ENCODE measurements at places on chromosomes 16 and 17.

DNA sequence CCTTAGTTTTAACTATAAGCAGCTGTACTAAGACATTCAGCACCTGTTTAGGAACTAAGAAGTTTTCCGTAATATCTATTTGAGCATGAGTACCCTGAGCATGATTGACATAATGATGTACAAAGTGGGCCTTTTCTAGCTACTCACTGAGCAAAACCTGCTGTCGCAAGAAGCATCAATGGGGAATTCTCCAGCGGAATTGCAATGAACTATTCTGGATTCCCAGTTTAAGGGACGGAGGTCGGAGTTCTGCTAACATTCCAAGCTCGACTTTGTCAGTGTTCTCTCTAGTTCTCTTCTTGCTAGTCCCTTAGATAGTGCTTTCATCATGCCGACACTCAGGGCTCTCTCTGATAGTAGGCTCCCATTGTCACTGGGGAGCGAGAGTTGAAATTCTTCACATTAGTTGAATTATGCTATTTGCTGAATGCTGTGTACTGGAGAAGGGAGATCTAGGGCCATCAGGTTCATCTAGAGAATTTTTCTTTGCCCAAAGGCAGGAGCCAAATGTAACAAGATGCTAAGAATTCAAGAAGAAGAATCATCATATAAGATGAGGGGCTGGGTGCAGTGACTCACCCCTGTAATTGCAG, 40.2 kb upstream of the MYH2 start:
- DNase-seq = no peak

DNA sequence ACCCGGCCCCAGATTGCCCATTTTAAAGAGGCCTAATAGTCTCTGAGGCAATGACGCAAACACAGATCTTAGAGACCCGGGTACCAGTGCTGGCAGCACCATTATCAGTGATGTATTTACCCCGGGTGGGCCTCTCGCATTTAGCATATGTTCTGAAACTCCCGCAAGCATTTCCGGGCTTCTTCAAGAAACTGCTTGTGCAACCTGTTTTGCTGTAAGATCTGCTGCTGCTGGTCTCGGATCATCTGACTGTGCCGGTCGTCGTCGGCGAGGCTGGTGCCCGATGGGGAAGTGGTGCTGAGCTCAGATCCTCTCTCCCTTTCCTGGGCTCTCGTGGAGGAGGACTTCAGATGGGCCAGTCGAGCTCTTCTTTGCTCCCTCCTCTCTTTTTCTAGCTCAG, 12.5 kb downstream of the CEP295NL start:
- no peak for DNase-seq

- DNase-seq = no peak
Observed at GRCh38 chr17:66724581-66725341, 110.2 kb upstream of the CACNG5 start.

DNA sequence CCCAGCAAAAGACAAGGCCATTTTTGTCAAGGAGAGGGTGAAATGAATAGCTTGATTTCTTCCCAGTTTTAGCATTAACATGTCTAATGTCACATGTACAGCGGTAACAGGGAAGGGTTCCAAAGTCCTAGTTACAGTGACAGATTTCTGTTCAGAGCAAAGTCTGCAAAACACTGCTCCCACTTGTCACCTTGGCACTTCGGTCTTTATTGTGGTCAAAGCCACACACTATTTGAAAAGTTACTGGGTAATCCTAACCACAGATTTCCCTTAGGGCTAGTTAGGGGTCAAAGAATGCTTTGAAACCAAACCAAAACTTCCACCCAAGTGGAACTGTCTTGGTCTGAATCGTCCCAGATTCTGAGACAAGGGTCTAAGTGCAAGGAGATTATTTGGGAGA, 455.6 kb downstream of the HS3ST3B1 start:
- DNase-seq = no peak

DNA sequence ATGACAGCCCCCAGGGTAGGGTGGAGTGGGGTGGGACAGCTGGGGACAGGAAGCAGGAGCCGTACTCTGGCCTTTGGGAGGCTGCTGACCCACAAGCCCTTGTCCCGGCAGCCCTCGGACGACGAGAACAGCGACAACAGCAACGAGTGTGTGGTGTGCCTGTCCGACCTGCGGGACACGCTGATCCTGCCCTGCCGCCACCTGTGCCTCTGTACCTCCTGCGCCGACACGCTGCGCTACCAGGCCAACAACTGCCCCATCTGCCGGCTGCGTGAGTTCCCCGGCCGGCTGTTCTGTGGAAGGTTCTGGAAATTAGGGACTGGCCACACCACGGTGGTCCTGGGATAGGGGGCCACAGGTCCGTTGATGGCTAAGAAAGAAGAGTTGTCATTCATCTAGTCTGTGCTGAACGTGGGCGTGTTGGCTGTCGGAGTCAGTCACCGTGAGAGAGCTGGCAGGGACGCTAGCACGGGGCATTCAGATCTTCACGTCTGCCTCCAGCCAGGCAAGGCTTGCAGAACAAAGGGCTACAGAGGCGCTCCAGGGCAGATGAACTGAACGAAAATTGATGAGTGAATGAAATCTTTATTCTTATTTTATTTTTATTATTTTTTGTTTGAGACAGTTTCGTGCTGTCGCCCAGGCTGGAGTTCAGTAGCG, 19.8 kb upstream of the NUDT16L1 start:
- no peak for DNase-seq

GRCh38 chr17:35291802-35292201, 48.9 kb downstream of the SLFN5 start:
- no peak for DNase-seq

- no peak for DNase-seq
Observed at GRCh38 chr16:65342231-65342866, 220.5 kb upstream of the CDH11 start.

DNA sequence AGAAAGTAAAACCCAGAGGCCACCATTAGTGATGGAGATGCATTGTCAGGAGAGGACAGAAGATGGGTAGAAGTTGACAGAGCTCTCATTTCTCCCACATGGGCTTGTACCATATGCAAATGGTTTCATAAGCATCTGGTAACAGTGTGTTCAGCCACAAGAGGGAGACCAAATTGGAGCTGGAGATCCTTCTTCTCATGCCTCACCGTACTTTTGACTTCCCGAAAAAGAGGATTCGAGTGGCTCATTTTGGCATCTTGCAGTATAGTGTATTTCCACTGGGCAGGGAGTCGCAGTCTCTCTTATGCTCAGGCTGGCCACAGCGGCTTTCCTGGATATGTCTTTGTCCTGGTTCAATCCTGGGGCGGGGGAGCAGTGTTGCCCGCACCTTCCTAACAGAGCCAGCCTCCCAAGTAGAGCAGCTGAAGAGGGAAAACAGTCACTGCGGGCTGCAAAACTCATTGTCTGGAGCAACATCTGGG, 23.8 kb downstream of the TBC1D3B start:
- DNase-seq = no peak

- DNase-seq = no peak
Observed at GRCh38 chr17:82105882-82106687, 8.0 kb upstream of the FASN start.

DNA sequence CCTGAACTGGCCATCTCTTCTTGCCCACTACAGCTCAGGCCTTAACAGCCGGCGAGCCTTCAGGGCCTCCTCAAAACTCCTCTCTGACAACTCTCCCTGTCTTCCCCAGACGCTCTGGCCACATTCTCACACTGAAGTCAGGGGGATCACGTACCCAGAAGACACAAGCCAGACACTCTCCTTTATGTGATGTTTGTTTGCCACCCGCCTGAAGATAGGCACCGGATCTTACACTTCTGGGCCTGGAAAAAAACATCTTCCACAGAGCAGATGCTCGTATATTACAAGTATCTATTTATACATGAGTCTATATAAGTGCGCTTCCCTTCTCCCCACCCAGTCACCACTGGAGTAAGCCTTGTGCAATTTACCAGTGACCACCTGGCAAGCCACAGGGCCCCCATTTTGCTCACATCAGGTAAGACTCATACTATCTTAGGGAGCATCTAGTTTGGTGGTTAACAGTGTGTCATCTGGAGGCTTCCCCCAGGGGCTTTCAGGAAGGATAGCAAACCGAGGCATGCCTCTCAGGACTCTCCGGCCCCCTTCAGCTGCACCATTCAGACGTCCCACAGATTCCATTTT, 349.4 kb downstream of the SOX9 start:
- no peak for DNase-seq

- no peak for DNase-seq
Observed at GRCh38 chr16:21281698-21282389, 3.8 kb upstream of the CRYM start.

GRCh38 chr17:50350733-50351132, 4.8 kb downstream of the XYLT2 start:
- DNase-seq = no peak

DNA sequence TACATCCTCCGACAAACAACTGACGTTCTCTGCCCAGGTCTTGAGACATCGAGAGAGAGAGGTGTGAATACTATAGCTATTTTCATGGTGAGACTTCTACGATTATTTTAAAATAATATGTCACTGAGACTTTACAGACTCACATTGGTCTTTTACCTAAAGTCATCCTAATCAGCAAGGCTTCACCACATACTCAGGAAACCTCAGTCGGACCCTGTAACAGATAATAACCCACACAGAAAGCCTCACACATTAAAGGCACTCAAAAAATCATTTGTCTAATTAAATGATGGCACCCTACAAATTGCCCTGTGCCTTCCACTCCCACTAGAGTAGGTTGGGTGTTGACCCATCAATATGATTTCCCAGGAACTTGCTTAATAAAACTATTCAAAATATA, 19.8 kb upstream of the SLC39A11 start:
- no peak for DNase-seq
